ENCODE measurements at places on chromosomes 7 and 10.

DNA sequence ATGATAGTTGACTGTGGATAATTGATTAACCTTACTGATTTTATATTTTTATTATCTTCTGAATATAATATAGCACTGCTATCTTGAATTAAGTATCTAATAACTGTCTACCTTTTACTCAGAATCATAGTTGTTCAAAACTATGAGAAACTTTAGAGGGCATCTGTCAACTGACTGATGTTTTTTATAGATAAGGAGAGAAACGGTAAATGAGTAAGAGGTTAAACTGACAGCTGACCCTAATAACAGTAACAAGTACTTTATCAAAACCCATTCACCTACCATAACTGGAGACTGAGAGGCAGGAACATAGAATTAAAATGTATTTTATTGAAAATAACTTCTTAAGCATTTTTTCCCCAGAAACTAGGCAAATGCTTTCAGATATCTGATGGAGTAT is 62.2 kb downstream of the CYP51A1 start:
- DNase-seq = no peak

GRCh38 chr7:66937940-66938339 is 16.9 kb downstream of the TMEM248 start:
- no peak for DNase-seq

DNA sequence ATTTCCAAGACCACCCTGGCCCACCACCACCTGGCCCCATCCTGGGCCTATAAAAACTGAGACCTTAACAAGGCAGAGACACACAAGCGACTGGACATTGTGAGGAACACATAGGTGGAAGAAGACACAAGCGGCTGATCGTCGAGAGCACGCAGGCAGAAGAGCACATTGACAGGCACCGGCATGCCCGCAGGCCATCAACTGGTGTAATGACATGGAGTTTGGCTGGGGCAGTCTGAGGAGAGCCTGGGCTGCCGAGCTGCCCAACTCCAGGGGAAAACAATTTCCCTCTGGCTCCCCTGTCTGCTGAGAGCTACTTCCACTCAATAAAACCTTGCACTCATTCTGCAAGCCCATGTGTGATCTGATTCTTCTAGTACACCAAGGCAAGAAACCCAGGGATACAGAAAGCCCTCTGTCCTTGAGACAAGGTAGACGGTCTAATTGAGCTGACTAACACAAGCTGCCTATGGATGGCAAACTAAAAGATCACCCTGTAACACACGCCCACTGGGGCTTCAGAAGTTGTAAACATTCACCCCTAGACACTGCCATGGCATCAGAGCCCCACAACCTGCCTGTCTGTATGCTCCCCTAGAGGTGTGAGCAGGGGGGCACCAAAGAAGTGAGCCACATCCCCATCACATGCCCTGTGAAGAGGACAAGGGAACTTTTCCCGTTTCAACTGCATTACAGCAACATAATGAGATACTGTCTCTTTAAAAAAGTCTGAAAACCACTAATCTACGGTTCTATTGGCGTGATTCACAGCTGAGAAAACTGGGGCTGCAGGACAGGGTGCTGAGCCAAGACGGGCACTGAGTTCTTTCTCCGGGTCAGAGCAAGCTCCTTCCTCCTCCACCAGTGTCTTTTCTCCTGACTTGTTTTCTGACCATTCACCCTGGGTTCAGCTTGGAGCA is 18.5 kb upstream of the TNS3 start:
- no peak for DNase-seq

GRCh38 chr7:1473864-1474512 is 14.7 kb upstream of the MICALL2 start:
- DNase-seq = peak; percentile 79

- no peak for DNase-seq
Measured at GRCh38 chr10:55628260-55628701, 732.8 kb downstream of the ZWINT start.

- no peak for DNase-seq
Measured at GRCh38 chr10:83994325-83994724, 145.0 kb upstream of the GHITM start.

GRCh38 chr10:60848126-60848525 is 69.8 kb downstream of the CDK1 start:
- DNase-seq = no peak

DNA sequence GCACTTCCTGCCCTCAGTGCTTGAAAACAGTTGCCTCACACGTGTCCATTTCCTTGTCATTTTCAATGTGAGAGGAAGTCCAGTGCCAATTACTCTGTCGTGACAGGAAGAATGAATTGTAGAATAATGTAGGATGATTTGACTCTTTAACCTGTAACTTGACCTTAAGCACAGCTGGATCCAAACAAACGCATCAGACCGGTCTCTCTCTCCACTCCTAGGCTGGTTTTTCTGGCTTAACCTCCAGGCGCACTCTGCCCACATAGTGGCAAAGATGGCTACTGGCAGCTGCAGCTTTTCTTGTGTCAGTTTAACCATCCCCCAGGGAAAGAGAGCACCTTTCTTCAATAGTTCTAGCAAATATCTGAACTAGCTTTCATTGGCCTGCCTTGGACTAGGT is 29.4 kb upstream of the PNLIPRP3 start:
- no peak for DNase-seq

- no peak for DNase-seq
Measured at GRCh38 chr7:80772347-80772993, 134.0 kb downstream of the CD36 start.

DNA sequence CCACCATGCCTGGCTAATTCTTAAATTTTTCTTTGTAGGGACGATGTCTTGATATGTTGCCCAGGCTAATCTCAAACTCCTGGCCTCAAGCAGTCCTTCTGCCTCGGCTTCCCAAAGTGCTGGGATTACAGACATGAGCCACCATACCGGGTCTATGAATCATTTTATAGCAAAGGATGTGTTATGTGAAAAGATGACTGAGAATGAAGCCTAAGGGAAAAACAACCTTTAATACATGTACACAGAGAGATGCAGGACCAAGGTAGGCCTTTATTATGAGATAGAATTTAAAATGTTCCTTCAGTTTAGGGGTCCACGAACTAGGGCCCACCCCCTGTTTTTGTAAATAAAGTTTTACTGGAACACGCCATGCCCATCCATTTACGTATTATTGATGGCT is 41.0 kb downstream of the UBE2H start:
- DNase-seq = no peak

DNA sequence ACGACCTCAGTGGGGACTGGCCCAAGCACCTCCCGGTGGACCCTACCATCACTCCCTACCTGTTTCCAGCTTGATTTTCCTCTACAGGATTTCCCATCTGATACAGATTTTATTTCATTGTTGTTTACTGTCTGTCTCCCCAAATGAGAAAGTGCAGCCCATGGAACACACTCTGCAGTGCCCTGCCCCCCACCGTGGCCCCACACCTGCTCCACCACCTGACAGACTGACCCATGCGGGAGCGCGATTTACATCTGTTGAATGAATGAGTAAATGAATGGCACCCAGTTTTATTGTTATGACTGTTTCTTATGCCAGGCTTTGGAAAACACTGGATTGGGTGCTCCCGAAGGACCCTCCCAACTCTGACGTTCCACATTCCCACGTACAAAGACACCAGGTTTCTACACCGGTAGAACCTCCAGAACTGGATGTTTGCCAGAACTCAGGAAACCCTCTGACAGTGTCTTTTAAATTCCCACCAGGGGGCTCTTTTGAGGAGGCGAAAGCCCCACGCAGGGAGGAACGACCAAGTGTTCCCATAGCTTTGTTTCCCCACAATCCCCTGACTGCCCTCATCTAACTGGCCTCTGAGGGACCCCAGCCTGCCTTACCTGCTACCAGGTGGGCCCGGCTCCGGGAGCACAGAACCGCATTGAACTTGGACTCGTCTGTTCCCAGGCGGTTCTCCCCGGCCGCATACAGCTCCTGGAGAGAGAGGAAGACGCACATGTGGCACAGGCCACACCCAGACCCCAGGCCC is 29.0 kb downstream of the PLAC9 start:
- no peak for DNase-seq

- no peak for DNase-seq
Measured at GRCh38 chr10:114391599-114391998, 12.7 kb downstream of the AFAP1L2 start.

DNA sequence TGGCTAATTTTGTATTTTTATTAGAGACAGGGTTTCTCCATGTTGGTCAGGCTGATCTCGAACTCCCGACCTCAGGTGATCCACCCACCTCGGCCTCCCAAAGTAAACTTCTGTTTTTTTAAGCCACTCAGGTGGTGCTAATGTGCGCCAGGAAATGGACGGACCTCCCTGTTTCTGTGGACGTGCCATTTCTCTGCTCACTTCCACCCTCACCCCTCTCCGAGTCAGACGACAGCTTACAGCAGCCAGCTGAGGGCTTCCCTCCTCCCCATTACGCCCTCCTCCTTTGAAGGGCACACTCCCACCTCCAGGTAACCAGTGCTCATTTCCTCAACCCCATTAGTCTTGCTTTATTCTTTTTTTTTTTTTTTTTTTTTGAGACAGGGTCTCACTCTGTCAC is 41.7 kb upstream of the EZH2 start:
- no peak for DNase-seq

GRCh38 chr10:31103112-31103511 is 71.4 kb upstream of the ZNF438 start:
- DNase-seq = no peak

DNA sequence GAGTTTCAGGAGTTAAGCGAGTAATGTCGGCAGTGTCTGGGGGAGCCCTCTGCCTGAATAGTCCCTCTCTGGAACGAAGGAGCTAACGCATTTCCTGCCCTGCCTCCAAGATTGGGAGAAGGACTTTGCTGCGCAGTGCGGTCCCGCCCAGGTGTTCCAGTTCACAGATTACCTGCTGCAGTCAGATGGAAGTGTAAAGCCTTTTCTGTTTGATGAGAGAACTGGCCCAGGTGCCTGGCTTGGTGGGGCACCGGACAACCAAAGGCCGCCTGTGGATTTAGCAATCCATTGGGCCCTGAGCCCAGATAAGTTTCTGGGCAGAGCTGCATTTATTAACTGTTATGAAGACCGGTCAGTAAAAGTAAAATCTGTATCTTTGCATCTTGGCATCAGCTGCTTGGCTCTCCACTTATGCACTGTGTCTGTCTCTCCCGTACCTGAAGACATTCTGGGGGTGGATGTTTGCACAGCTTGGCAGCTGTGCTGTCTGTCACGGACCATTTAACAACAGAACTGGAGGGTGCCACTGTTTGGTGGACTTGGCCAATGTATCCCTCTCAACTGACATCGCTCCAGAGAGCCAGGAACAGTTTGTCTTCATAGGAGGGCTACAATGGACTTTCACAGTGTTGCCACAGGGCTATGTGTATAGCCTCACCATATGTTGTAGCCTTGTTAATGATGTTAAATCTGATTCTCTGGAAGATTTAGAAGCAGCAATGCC is 654.7 kb upstream of the ZWINT start:
- DNase-seq = no peak

DNA sequence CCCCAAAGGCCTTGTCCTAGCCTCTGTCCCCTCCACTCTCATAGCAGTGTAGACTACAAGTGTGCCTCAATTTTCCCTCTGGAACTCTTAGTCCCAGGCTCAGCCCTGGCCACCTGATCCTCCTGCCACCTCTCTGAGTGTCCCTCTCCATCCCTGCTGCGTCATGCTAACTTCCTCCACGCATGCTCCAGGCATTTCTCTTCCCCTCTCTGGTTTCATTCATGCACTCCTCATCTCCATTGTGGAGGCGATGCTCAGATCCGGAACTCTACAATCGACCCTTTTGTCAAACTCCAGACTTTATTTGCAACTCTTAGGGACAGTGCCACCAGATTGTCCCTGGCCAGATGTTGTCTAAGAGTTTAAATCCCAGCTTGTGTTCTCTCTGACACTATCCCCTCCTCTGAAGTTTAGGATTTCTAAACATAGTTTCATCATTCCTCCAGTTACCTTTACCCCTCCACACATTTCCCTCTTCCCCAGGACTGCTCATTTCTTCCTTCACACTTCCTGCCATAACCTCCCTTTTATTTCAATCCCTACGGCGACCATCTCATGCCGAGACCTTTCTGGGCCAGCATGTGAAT is 492.6 kb downstream of the PLXNA4 start:
- no peak for DNase-seq

DNA sequence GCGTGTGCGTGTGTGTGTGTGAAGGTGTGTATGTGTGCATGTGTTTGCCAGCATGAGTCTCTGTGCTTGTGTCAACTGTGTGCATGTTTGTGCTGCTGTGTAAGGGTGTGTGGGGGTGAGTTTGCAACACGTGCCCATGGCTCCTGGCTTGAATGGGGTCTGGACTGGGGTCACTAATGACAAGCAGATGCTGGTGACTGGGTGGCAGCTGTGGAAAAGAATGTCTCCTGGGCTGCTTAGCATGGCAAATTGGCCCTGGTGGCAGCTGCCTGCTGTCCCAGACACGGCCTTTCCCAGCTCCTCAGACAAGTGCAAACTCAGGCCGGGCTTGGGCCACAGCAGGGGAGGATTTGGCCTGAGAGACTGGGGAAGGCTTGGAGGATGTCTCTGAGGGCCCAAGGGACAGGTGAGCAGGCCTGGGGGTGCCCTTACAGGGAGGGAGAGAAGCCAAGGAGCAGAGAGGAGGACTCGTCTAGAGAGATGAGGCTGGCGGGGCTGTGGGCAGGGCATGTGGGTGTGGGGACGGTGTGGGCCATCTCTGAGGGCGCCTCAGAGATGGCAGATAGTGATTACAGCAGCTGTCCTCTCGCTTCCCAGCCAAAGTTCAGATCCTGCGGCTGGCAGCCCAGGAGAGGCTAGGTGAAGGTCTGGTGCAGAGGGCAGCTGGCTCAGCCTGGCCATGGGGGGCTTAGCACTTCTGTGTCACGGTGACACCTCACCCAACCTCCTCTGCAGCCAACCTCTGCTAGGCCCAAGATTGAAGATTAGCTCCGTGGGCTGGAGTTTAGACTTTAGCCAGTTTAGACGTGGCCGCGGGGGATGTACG is 1.5 kb downstream of the AQP1 start:
- DNase-seq = no peak

DNA sequence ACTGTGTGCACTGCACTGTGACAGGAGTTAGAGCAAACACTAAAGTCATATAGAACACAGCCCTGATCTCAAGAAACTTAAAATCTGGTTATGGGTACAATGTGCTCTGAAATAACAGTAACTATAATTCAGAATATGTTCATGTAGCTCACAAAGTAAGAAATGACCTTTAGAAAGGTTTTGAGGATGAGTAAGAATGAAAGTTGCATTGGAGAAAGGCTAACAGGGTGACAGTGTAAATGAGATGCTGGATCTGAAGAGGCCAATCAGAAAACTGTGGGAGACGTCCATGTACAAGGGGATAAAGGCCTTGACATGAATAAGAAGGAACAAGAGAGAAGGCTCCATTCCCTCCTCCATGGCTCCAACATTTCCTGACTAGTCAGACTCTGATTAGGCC is 124.7 kb downstream of the GRM3 start:
- no peak for DNase-seq
